ENCODE measurements at places on chromosomes 1 and 21. TPM values are rescaled to one million over a fixed set of nuclear protein-coding genes. Genes with fewer than 3 reads are reported as not detected.

The HTR6 gene
- total RNA-seq, result not detected

The JAM2 gene
- total RNA-seq, result 1.2 TPM

The BRDT gene
- not detected for total RNA-seq

The XKR8 gene
- 5.3 TPM for total RNA-seq

The UBE2U gene
- not detected for total RNA-seq

The CHI3L2 gene
- total RNA-seq, result 0.25 TPM

The TMEM125 gene
- 0.61 TPM for total RNA-seq

The COL8A2 gene
- total RNA-seq, result 0.33 TPM

The SNIP1 gene
- 9.7 TPM for total RNA-seq

The OPRD1 gene
- not detected for total RNA-seq

The FAM72D gene
- 0.08 TPM for total RNA-seq

The CFAP74 gene
- total RNA-seq, result not detected

The RAVER2 gene
- total RNA-seq, result 1.4 TPM

The SLAMF6 gene
- total RNA-seq, result 1.2 TPM

The EXTL1 gene
- total RNA-seq, result under 0.01 TPM

The NOS1AP gene
- total RNA-seq, result 1.4 TPM

The OR14I1 gene
- not detected for total RNA-seq

The EXO5 gene
- total RNA-seq, result 9.2 TPM

The SYPL2 gene
- 0.14 TPM for total RNA-seq

The FYB2 gene
- 31.3 TPM for total RNA-seq

The ATAD3C gene
- 1.3 TPM for total RNA-seq

The LRP8 gene
- total RNA-seq, result 0.75 TPM

The ZBTB48 gene
- 18.1 TPM for total RNA-seq

The BCL2L15 gene
- total RNA-seq, result 0.17 TPM

The MROH9 gene
- total RNA-seq, result not detected

The TMEM82 gene
- total RNA-seq, result 5.6 TPM

The SV2A gene
- total RNA-seq, result 0.51 TPM

The FAAH gene
- total RNA-seq, result 41.5 TPM

The OBSCN gene
- 4.6 TPM for total RNA-seq

The RGS7 gene
- not detected for total RNA-seq

The CD84 gene
- 8.8 TPM for total RNA-seq

The TGFBR3 gene
- 19.3 TPM for total RNA-seq

The TAS1R1 gene
- not detected for total RNA-seq

The CFH gene
- 739 TPM for total RNA-seq

The TLCD4 gene
- total RNA-seq, result 78.6 TPM

The HTR1D gene
- 0.05 TPM for total RNA-seq

The CD244 gene
- 2.4 TPM for total RNA-seq

The ZNF648 gene
- total RNA-seq, result 0.67 TPM

The MXRA8 gene
- total RNA-seq, result 3.2 TPM

The LCE1F gene
- total RNA-seq, result not detected

The ETS2 gene
- total RNA-seq, result 90.7 TPM

The CACNA1S gene
- total RNA-seq, result 0.33 TPM

The IVL gene
- total RNA-seq, result not detected

The SPRR1B gene
- not detected for total RNA-seq

The VWA1 gene
- 22.8 TPM for total RNA-seq

The CYYR1 gene
- 1.9 TPM for total RNA-seq

The TPTE gene
- total RNA-seq, result not detected

The IQCC gene
- total RNA-seq, result 2.3 TPM

The S100A8 gene
- 38.4 TPM for total RNA-seq

The PLXNA2 gene
- total RNA-seq, result 9.2 TPM

The KCNT2 gene
- 7.5 TPM for total RNA-seq

The IL20 gene
- 0.17 TPM for total RNA-seq

The TSTD1 gene
- total RNA-seq, result 23.6 TPM

All from liver (tissue), 10 donors.